ENCODE measurements at places on chromosomes 16 and 17.
A peak's percentile ranks its signal among the peaks of the same experiment; 100 is the strongest.

DNA sequence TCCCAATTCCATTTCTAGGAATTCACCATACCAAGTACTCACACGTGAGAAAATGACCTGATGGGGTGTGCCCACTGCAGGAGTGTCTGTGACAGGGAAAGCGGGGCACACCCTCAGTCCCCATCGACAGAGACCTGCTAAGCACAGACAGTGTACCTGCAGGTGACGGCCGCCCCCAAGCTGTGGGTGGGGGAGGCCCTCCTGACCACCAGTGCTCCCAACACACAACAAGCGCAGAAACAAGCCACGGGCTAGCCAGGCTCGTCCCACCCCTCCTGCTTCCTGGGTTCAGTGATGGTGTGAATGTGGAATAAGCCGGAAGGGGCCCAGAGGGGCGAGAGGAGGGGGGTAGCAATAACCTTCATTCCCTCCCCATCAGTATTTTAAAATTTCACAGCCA, 31.9 kb downstream of the ZCCHC14 start:
- DNase-seq: no peak

GRCh38 chr17:18356624-18357023, 6.7 kb downstream of the SHMT1 start:
- no peak for DNase-seq

GRCh38 chr17:75404731-75405364, 630 bp downstream of the GRB2 start:
- DNase-seq: peak; percentile 66

DNA sequence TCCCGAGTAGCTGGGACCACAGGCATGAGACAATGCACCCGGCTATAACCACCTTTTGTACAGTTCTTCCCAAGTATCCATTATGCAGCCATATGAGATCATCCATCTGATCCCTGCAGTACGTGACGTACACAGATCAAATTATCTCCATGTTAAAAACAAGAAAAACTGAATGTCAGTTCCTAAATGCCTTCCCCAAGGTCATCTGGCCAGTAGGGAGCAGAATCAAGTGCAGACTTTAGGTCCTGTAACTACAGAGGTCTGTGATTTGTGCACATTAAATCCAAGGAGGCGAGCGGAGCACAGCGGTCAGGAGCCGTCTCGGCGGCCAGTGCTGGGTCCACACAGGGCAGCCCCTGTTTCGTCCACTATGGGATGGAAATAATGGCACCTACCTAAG, 23.7 kb downstream of the ZCCHC14 start:
- no peak for DNase-seq

- DNase-seq: no peak
Measured at GRCh38 chr17:59760160-59760559, 52.7 kb downstream of the VMP1 start.

DNA sequence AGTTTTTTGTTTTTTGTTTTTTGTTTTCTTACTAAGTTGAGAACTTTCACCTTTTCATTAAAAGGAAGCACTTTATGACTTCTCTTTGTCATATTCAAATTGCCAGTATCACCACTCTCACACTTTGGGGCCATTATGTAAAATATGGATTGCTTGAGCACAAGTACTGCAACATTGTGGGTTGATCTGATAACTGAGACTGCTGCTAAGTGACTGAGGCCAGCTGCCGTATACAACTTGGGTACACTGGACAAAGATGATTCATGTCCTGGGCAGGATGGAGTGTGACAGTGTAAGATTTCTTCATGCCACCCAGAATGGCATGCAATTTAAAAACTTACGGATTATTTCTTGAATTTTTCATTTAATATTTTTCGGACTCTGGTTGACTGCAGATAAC, 7.8 kb downstream of the TTC19 start:
- no peak for DNase-seq

DNA sequence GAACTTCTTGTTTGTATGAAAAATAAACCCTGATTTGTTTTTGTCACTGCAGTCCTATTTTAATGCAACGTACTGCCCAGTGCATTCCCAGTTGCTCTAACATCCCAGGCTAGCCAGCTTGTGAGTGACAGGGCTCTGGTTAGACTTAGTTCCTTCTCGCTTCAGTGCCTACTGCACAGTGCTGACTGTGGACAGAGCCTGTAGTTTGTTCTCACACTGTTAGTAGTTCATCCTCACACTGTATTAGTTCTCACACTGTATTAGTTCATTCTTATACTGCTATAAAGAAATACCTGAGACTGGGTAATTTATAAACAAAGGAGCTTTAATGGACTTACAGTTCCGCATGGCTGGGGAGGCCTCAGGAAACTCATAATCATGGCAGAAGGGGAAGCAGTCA, 116.6 kb upstream of the SALL1 start:
- DNase-seq: no peak

- DNase-seq: no peak
Measured at GRCh38 chr17:77708936-77709335, 249.6 kb upstream of the TNRC6C start.

GRCh38 chr17:3944485-3945388, 19.5 kb downstream of the ATP2A3 start:
- DNase-seq: peak; percentile 56

GRCh38 chr17:29157310-29157709, 22.9 kb downstream of the MYO18A start:
- DNase-seq: no peak

DNA sequence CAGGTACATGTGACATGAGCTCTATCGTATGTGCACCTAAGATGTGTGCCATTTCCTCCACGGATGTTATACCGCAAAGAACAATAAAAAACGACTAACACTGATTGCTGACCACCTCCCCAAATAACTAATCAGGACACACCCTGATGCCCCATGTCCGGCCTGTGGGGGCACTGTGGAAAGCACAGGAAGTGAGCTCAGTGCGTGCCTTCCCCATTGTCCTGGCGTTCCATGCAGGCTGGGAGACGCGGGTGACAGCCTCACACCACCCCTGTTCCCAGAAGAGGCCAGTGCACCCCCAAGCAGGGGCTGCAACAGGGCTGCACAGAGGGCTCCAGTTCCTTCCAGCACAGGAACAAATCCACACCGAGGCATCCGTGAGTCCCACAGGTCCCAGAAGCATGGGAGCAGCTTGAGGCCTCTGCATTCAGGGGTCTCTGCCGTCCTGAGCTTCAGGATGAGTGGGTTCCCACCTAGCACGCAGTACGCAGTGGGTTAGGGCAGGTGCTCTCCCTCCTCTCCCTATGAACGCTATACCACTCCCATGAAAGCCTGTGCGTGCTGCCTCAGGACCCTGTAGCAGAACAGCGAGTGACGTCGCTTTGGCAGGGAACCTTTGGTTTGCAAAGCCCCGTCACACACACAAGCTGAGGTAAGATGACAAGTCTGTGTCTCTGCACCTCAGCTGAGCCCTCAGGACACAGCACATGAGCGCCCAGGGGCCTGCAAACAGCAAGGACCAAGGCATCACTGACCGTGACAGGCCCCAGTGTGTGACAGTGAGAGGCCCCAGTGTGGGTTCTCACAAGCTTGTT, 117.7 kb downstream of the ZNF778 start:
- DNase-seq: no peak

- no peak for DNase-seq
Measured at GRCh38 chr17:74432424-74432690, 469 bp downstream of the GPRC5C start.

DNA sequence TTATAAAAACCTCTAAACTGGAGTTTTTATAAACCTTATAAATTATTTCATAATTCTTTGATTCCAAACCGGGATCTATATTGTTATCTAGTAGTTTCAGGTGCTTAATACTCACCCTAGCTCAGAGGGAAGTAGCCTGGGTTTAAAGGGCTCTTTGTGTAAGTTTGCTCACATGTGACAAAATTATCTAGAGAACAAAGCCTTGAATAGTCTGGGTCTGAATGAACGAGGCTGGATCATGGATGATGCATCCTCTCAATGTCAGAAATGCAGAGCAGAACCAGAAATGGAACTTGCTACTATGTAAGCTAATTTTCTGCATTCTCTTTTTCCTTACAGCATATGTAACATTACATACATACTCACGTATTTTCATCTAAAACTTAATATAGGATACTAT, 103.9 kb upstream of the NETO2 start:
- no peak for DNase-seq

- no peak for DNase-seq
Measured at GRCh38 chr17:27256225-27257030, 37.5 kb upstream of the WSB1 start.

DNA sequence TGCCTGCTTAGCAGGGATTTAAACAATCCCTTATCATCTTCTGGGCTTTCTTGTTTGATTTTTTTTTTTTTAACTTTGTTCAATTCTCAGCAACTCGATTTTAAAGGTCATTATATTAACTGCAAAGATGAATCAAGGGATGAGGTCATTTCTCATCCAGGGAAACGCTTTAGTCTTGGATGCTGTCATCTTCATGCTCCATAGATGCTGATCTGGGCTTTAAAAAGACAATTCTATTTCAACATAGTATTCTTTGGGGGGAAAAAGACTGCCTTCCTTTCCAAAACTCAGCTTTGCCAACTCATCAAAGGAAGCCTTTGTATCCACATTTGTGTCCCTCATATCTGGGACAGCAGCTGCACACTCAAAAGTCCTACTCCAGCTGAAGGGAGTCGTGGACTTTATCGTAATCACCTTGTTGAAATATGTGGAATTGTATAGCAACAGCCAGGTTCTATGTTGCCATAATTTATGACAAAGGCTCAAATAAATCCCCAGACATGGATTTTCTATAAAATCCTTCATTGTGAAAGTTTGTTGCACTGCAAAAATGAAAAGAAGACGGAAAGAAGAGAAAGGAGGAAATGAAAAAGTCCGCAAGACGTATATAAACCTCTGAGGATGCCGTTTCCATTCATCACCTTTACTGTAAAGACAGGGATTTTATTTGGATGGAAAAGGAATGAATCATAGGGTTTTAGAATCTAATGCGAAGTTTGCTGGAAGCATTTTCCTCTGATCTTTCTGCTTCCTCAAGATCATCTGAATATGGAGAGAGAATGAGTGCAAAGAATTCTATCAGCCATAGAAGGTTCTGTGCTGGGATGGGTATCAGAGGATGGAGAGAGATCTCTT, 48.6 kb upstream of the XYLT1 start:
- no peak for DNase-seq
